ENCODE measurements at places on chromosomes 2 and 18.

DNA sequence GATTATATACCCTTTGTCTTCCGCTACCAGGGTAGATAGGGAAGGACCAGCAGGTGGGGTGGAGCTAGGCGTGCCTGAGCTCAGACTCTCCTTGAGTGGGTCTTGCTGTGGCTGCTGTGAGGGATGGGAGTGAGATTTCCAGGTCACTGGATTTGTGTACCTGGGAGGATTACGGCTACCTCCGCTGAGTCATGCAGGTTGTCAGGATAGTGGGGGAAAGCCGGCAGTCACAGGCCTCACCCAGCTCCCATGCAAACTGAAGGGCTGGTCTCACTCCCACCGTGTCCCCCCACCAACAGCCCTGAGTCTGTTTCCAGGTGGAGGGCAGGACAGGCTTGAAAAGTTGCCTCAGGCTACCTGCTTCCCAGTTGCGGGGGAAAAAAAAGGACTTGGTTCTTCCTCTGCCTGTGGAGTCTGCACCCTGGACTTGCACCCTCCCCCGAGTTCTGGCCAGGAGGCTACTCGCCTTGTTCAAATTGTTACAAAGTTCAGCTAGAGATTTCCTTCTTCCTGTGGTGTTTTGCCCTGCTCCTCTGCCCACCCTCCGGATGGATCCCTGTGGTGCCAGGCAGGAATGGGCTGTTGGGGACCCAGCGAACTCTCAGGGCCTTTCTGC lies 268.3 kb downstream of the VAPA start:
- no peak for DNase-seq

GRCh38 chr2:140136861-140137260 lies 1356.7 kb upstream of the NXPH2 start:
- DNase-seq = no peak

GRCh38 chr2:143026411-143027054 lies 102.7 kb upstream of the ARHGAP15 start:
- DNase-seq = no peak

GRCh38 chr2:225165052-225165451 lies 122.8 kb upstream of the DOCK10 start:
- DNase-seq = no peak

DNA sequence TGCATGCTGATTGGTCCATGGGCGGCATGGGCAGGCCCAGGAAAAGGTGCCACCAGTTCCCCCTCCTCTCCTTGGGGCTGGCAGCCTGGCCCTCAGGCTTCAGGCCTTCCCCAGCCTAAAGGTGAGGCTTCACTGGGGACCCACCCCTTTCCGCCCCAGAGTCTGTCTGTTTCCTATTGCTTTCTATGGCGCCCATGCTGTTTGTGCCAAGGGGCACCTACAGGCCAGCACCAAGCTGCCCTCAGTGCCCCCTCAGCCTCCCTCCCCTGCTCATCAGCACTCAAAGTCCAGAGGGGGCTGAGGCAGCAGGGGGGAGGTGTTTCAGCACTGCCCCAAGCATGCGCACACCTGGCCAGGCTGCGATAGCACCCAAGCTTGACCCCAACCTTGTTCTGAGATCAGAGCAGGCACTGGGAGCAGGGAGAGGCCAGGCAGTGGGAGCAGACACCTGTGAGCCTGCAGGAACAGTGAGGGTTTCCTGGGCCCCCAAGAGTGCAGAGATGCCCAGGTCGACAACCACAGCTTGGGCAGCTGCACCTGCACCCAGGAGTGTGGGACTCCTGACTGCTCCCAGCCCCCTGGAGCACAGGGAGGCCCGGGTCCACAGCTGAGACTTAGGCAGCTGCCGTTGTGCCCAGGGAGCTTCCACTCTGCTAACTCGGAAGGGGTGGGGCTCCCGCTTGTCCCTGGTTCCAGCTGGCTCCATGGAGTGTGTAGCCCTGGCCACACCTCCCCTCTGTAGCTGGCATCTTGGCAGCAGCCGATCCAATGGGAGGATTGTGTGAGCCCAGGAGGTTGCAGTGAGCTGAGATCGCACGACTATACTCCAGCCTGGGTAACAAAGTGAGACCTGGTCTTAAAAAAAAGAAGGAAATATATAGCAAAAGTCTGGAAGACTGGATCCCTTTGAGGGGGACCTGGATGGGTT lies 69.1 kb downstream of the NCAPH start:
- no peak for DNase-seq

Measured in activated T-helper 1 cell treated with Interleukin-2 at 50 U/mL for 16 hours (primary cell).